ENCODE measurements at places on chromosomes 11 and 22.

DNA sequence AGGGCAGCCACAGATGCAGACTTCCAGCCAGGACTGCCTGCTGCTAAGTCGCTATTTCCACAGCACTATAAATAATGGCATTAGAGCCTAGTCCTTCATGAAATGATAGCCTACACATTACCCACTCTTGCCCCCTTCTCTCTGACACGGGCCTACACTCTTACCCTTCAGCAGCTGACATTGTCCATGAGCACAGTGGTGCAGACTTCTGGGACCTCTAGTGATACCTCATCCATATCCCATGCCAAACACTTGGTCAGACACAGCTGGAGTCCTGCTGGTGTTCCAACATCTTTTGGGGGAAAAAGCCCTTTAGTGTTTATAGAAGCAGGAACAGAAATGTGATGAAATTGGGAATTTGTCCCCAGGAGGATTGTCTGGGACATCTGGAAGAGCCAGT, 43.4 kb upstream of the RAB1B start:
- no peak for DNase-seq

GRCh38 chr11:67022961-67023956, at the start of gene SYT12:
Gene SYT12, plus strand, starts transcription at chr11:67023134. Its CDS starts 7,011 bp downstream, at chr11:67030145.
- DNase-seq: no peak

DNA sequence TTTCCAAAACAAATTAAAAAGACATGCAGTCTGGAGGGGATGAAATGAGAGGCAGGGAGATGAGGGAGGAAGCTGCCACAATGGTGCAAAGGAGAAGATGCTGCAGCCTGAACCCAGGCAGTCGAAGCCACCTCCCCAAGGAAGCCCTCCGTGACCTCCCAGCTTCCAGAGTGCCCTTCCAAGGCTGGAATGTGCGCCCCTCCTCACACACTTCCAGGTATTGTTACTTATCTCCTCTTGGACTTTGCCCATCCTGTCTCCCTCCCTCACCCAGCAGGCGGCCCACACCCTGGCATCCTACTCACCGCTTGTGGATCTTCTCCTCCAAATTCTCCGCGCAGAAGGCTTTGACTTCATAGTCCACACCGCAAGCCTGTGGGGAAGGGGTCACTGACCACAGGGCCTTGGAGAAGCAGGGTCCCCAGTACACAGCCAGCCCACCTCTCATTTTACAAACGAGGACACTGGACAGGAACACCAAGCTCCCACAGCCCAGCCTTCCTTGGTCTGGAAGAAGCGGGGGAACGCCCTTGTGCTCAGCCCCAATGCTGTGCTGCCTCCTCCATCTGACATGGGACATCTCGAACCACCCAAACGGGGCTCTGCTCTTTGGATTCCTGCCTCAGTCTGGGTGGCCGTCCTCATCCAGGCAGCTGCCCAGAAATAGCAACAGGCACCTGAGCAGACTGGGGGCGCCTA, 40.3 kb downstream of the TPBGL start:
- DNase-seq: no peak

DNA sequence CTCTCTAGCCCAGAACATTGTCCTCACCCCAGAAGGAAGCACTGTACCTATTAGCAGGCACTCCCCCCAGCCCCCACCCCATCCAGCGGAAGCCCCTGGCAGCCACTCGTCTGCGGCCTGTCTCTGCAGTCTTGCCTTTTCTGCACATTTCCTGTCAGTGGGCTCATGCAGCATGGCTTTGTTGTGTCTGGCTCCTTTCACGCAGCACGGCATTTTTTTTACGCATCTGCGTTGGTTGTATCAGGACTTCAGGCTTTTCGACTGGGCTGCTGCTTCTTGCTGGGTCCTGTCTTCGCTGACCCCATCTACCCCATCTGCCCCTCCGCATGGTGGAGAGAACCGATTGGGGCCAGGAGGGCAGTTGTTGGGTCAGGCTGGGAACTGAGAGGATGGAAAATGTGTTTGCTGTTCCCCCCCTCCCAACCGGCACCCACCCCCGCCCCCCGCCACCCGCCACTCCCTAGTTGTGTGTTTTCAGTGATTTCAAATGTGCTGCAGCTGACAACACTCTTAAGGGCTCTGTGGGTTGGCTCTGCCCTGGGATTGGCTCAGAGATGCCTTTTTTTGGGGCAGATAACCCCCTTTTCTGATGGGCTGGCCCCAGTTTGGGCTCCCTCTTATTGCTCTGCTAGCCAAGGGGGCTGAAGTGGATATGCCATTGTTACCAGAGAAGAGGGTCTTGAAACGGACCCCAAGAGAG, 110.0 kb downstream of the KIAA1671 start:
- no peak for DNase-seq

DNA sequence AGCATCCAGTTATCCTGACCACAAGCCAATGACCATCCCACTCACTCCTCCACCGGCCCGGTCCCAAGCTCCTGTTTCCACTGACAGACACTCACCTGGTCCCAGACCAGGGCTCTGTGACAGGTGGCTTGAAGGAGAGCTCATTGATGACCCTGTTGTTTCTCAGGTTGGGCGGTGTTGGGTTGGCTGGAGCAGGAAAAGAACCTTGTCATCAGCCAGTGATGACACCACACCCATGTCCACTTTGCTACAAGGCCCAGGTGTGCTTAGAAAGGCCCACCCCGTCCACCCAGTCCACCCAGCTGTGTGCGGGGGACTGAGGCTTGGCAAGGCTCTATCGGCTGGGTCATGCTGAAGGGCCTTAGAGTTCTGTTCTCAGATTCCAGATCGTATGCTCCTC, 42.9 kb downstream of the GAB4 start:
- DNase-seq: no peak
